ENCODE measurements at places on chromosomes 2 and 18.

DNA sequence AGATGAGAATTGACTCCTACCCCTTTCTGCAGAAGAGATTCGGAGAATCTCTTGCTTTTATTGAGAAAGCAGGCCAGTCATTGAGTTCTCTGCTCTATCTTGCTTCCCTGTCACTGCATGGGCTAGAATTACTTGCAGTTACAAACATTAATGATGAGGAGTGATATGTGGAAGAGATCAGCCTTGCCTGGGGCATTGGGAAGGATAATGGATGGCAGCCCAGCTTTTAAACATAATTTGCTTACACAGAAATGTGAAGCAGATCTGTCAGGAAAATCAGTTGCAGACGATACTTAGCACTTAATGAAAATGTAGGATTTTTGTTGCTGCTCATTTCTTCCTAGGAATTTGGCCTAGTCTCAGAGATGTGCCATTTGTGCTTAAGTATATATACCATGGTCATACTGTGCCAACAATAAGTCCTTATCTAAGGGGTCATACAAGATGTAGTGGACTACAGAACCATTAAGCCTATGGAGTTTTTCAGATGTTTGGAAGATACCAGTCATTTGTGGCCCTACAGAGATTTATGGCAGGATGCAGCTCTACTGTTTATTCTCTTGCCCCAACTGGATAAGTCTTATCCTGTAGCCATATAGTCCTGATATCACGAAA, 92.7 kb downstream of the XRCC5 start:
- DNase-seq, result no peak

GRCh38 chr2:190376591-190377245, 31.4 kb upstream of the MFSD6 start:
- DNase-seq, result no peak

- peak; percentile 78 for DNase-seq
These were observed 1.5 kb upstream of the GPR148 start for GRCh38 chr2:130727286-130727924.

- DNase-seq, result no peak
These were observed 5.6 kb downstream of the SLC66A3 start for GRCh38 chr2:11160731-11161455.

- DNase-seq, result no peak
These were observed 38.1 kb downstream of the EMX1 start for GRCh38 chr2:72955228-72956049.

- no peak for DNase-seq
These were observed 249.1 kb downstream of the ATAD2B start for GRCh38 chr2:23677836-23678235.

DNA sequence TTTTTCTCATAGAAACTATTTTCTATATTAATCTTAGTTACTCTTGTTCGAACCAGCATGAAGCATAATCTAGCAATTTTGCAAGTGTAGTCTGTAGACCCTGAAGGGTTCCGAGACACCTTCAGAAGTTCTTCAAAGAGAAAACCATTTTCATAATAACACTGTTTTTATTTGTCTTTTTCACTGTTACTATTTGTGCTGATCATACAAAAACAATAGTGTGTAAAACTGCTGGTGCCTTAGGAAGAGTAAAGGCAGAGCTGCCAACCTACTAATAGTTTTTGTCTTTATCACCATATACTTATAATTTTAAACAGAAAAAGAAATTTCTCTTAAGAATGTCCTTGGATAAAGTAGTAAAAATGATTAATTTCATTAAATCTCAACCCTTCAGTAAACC, 218.9 kb downstream of the ZNF385B start:
- DNase-seq, result no peak

GRCh38 chr18:39781565-39781964, 2173.5 kb upstream of the PIK3C3 start:
- no peak for DNase-seq

DNA sequence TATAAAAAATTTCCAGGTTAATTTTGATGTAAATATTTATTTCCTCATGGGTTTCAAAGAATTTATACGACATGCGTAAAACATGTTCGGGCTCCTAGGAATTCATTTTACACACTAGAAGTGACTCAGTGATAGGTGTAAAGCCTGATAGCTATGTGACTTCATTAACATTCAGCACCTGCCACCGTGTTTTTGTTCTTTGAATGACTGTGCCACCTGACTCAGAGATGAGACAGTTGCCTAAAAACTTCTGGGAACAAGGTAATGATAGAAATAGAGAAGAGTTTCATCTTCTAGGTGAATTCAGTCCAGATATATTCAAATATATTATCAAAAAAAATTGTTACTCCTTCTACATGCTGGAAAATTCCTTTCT, 10.0 kb downstream of the IL1R2 start:
- DNase-seq, result peak; percentile 42

DNA sequence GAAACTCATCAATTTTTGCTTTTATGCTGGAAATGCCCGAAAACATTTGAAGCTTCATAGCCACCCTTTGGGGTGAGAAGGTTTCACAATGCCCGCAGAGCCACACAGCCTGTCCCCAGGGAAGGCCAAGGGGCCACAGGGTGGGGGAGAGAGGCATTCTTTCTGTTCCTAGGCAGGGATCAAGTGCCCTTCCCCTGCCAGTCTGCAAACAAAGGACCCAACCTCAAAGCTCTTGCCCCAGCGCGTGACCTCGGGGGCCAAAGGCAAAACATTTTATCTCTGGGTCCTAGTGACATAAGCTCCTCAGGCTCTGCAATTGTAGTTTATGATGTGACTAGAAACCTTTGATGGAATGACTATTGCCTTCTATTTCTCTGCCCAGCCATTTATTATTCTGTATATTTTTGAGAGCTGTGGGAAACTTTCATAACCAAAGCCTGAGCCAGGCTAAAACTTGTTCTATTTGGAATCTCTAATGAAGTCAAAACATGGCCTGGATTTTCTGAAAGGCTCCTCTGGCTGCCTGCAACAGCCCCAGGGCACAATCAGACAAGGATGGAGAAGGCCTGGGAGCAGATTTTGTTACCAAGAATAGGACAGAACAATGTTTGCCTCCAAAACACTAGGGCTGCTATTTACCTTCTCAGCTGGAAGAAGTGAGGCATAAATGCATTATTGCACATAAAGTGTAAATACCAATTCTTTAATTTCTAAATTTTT, 137.2 kb upstream of the KCTD1 start:
- DNase-seq, result no peak

DNA sequence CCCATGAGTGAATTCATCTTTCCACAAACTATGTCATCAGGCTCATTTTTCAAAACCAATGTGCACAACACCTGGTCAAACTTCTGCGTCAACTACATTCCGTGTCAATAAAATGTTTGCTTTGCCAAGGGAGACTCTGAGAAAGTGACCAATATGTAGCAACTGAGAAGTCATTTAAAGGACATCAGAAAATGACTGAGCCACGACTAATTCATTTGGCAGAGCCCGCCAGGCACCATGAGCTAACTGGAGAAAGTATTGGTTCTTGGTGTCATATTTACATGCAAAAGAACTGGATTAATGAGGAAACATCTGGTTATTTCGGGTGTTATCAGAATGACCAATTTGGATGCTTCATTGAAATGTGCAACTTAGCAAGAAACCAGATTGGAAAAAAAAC, 7.2 kb downstream of the RND3 start:
- DNase-seq, result no peak

DNA sequence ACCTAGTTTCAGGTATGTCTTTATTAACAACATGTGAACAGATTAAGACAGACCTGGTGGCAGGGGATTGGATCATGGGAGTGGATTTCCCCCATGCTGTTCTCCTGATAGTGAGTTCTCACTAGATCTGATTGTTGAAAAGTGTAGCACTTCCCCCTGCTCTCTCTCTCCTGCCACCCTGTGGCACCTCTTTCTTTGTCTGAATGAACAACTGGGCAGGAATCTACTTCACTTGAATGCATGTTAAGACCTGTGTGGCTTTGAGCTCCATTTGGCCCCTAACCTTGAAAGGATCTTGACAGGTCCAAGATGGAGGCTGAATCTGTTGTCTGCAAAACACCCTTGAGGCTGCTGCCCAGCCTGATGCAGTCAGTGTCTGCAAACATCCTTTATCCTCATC, 194.4 kb downstream of the RNF144A start:
- peak; percentile 54 for DNase-seq

- DNase-seq, result no peak
These were observed 34.9 kb downstream of the SPATS2L start for GRCh38 chr2:200341376-200341775.

DNA sequence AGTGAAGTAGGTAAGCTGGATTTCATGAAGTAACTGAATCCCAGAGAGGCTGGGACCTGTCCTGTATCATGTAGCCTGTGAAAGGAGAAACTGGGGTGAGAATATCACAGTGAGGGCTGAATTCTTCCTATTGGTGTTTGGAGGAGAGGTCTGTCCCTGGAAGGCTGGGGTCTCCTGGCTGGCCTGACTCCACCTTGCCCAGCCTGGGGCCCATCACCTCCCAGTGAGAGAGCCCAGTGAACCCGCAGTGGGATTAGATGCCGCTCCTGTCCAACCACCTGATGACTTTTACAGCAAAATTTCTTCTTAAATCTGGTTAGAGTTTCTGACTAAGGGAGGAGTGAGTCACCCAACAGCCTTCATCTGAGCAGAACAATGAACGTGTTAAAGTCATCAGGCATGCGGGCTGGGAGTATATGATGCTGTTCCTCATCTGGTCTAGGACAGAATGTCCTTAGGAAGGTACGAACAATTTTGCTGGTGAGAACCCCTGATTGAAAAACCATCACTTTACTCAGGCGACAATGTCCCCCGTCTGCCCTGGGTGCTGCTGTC, 152.9 kb downstream of the LPIN1 start:
- no peak for DNase-seq

GRCh38 chr2:164710837-164711765, 89.8 kb upstream of the GRB14 start:
- DNase-seq, result peak; percentile 83

- no peak for DNase-seq
These were observed 108.3 kb downstream of the CELF4 start for GRCh38 chr18:37457341-37457740.

DNA sequence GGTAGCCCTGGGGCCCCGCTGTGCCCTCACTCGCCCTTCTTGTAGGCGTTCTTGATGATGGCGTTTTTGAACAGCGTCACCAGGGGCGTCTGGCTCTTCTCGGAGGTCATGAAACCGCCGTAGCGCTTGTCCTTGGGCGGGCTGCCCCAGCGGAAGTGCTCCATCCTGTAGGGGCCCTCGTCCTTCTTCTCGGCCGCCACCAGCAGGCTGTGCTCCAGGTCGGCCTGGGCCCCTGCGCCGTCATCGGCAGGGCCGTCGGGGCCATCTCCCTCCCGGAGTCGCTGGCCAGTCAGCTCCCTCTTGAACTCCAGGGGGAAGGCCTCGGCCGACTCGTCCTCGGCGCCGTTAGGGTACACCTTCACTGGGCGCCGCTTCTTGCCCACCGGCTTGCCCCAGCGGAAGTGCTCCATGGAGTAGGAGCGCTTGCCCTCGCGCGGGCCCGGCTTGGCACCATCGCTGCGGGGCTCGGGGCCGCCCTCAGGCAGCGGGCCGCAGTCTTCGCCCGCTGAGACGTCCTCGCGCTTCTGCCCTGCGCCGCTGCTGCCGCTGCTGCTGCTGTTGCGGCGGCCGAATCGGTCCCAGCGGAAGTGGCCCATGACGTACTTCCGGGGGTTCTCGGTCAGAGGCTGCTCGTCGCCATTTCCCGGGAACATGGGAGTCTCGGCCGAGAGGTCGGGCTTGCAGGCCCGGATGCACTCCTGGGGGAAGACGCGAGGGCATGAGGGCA, 7.2 kb downstream of the POMC start:
- DNase-seq, result no peak

- no peak for DNase-seq
These were observed 89.5 kb downstream of the PTH2R start for GRCh38 chr2:208496129-208496528.

DNA sequence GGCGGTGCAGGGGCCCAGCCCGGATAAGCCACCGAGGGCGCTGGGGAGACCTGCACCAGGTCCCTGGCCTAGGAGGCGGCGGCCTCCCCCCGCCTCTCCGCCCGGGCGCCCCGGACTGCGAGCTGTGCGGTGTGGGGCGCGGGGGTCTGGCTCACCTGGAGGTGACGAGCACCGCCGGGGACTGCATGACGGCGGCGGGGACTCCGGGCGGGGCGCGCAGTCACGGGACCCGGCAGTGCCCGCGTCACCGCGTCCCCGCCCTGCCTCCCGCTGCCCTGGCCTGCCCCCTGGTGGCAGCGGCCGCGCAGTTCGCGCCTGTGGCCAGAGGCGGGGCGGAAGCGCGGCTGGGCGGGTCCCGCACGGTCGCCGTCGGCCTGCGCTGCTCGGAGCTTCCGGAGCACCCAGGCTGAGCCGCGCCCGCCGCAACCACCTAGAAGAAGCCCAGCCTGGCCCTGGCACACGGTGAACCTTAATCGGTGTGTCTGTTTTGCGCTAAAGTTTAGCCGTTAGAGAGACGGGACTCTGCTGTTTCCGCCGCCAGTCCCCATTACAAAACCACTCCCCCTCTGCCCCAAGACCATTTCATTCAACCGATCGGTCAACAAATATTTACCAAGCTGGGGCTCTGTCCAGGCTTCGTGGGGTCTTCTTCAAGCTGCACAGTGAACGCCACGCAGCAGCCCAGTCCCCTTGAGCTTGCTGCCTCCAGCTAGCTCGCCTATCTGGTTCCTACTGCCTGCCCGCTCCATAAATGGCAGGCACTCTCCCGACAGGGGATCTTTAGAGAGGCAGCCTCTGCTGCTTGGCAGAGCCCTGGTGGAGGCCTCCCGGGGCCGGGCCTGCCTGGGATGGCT, at the start of gene HS1BP3:
HS1BP3 (minus strand) TSS at position 222 of the 854 bp plus-strand sequence; CDS start at position 187, 35 bp downstream.
- peak; percentile 90 for DNase-seq

GRCh38 chr18:35714539-35714938, 133.0 kb downstream of the GALNT1 start:
- no peak for DNase-seq

DNA sequence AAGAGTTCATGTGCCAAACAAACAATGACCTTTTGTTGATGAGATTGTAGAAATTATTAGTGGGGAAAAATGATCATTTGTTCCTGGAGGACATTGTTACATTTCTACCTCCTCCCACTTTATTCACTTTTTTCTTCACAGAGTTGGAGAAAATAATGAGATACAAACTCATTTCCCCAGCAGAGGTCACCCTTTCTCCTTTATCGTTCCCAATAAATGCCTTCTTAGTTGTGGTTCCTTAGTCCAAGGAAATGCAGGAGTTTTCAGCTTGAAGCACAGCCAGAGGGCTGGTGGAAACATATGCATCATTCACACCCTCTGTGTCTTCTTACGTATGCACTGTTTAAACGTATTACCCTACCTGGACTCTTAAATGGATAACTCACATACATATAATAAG, 108.8 kb downstream of the SLC4A3 start:
- peak; percentile 78 for DNase-seq

DNA sequence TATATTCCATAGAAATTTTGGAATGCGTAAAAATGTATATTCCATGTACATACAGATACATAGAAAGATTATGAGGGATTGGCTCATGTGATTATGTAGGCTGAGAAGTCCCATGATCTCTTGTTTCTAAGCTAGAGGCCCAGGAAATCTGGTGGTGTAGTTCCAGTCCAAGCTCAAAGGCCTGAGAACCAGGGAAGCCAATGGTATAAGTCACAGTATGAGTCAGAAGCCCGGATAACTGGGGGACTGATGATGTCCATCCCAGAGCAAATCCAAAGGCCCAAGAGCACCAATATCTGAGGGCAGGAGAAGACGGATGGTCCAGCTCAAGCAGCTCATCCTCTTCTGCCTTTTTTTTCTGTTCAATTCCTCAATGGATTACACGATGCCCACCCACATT, 385.0 kb upstream of the KLHL29 start:
- no peak for DNase-seq
